ENCODE measurements at places on chromosomes 12 and 14. TPM values are rescaled to one million over a fixed set of nuclear protein-coding genes. Genes with fewer than 3 reads are reported as not detected.

RERG gene
- total RNA-seq: 1.6 TPM

ABCD2 gene
- total RNA-seq: not detected

ST8SIA1 gene
- total RNA-seq: 0.14 TPM

- DNase-seq: no peak
Measured at GRCh38 chr14:34662561-34663088, 32.7 kb upstream of the SNX6 start.

DNA sequence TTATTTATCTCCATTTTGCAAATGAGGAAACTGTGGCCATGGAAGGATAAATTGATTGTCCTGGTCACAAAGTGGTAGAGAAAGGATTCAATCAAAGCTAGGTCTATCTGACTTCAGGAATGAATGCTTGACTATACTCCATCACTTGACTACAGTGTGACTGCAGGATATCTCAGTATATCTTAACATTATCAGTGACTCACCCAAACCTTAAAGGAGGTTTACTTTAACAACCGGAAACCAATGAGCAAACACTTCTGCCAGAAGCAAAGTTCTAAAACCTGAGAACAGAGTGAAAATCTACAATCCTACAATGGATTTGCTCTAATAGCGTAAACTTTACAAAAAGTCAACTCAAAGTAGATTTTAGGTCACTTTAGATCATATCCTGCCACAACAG lies 277.0 kb downstream of the CEP128 start:
- DNase-seq: no peak
